ENCODE measurements at places on chromosomes 11 and 22.

- DNase-seq, result no peak
These were observed 98.8 kb downstream of the SNX19 start for GRCh38 chr11:130817330-130817944.

GRCh38 chr11:66739983-66740382 lies 11.0 kb upstream of the SPTBN2 start:
- DNase-seq, result no peak

GRCh38 chr11:33362051-33362910 lies 105.1 kb downstream of the HIPK3 start:
- DNase-seq, result no peak

GRCh38 chr11:31725176-31725575 lies 85.9 kb downstream of the PAX6 start:
- no peak for DNase-seq

GRCh38 chr22:17949642-17950473 lies 74.5 kb downstream of the MICAL3 start:
- DNase-seq, result no peak

DNA sequence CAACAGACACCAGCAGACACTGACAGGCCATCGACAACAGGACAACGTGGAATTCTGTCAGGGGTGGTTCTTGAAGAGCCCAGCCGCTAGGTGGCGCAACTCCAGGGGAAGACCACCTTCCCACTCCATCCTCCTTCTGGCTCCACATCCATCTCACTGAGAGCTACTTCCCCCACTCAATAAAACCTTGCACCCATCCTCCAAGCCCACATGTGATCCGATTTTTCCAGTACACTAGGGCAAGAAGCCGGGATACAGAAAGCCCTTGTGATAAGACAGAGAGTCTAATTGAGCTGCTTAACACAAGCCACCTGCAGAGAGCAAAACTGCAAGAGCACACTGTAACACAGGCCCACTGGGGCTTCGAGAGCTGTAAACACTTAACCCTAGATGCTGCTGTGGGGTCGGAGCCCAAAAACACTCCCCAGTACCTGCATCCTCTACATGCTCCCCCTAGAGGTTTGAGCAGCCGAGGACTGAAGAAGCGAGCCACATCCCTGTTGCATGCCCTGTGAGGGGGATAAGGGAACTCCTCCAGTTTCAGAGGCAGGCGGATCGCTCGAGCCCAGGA lies 11.5 kb upstream of the RAB39A start:
- DNase-seq, result no peak

DNA sequence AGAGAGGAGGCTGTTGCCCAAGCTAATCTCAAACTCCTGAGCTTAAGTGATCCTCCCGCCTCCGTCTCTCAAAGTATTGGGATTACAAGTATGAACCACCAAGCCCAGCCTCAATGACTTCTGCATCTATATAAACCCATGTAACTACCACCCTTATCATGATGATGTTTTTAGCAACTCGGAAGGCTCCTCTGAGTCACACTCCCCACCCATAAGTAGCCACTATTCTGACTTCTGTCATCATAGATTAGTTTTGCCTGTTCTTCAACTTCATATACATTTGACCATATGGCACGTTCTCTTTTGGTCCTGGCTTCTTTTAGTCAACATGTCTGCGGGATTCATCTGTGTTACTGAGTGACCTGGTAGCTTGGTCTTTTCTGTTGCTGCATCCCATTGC lies 6.4 kb upstream of the FOSL1 start:
- DNase-seq, result no peak

DNA sequence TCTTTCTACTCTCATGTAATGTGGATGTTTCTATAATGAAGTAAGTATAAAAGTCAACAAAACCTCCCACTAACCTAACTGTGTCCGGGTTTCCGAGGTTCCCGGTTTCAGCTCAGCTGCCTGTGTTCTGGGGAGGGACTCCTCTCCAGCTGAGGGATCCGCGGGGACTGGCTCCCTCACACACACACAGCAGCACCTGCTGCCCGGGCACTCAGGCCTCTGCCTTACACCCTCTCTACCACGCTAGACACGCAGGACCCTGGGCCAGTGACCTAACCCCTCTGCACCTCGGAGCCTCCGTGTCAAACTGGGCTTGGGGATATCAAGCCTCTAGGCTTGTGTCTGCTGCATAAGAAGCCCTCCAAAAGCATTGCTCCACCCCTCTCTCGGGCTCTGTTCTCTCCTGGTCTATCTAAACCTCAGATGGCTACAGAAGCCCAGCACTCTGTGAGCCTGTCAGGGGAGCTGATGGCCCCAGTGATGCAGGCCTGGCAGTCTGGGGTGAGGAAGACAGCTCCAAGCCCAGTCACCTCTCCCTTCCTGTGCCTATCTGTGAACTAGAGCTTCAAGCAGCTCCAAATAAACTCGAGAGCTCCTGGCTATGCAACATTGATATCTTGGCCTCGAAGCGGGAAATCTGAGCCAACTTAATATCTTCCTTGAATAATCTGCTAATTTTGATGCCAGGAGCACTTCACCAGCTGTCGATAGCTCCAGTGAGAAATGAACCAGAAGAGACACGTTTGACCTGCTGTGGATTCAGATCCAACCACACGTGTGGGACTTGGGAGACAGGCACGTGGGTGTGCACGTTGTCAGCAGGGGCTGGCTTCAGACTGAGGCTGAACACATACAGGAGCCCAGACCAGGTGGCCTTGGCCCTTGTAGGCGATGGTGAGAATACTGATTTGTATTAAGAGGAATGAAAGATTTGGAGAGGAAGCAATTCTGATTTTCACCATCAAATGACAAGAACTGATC lies 232.7 kb upstream of the B3GAT1 start:
- DNase-seq, result peak; percentile 52

Data from tibial artery (tissue), 4 donors.